ENCODE measurements at places on chromosomes 4 and X. TPM values are rescaled to one million over a fixed set of nuclear protein-coding genes. Genes with fewer than 3 reads are reported as not detected.

Gene TBC1D9
- polyA plus RNA-seq, result 3.3 TPM

Gene CXorf49
- not detected for polyA plus RNA-seq

Gene RBMX2
- polyA plus RNA-seq, result 13.5 TPM

Gene CT45A1
- polyA plus RNA-seq, result not detected

Gene CT45A2
- polyA plus RNA-seq, result not detected

Gene MGARP
- polyA plus RNA-seq, result 0.18 TPM

Gene USP51
- polyA plus RNA-seq, result 0.24 TPM

Gene NHS
- 0.78 TPM for polyA plus RNA-seq

Gene CXCL10
- 0.73 TPM for polyA plus RNA-seq

Gene TRIML2
- not detected for polyA plus RNA-seq

Gene IQCM
- polyA plus RNA-seq, result not detected

Gene NEXMIF
- polyA plus RNA-seq, result 0.04 TPM

Gene CLDN34
- polyA plus RNA-seq, result 0.45 TPM
